IPS DF 19.7 (cell line): ENCODE measurements at places on chromosomes 3 and 15.
A peak's percentile ranks its signal among the peaks of the same experiment; 100 is the strongest.

DNA sequence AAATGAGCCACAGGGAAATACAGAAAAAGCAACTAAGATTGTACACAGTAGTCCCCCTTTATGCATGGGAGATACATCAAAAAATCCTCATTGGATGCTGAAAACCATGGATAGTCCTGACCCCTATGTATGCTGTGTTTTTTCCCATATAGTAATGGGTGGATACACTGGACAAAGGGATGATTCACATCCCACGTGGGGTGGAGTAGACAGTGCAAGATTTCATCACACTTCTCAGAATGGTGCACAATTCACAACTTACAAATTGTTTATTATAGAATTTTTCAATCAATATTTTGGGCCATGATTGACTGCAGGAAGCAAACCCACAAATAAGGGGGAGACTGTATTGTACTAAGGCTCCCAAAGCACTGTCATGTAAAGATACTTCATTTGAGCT lies 224.4 kb upstream of the STRIT1 start:
- DNase-seq = no peak

DNA sequence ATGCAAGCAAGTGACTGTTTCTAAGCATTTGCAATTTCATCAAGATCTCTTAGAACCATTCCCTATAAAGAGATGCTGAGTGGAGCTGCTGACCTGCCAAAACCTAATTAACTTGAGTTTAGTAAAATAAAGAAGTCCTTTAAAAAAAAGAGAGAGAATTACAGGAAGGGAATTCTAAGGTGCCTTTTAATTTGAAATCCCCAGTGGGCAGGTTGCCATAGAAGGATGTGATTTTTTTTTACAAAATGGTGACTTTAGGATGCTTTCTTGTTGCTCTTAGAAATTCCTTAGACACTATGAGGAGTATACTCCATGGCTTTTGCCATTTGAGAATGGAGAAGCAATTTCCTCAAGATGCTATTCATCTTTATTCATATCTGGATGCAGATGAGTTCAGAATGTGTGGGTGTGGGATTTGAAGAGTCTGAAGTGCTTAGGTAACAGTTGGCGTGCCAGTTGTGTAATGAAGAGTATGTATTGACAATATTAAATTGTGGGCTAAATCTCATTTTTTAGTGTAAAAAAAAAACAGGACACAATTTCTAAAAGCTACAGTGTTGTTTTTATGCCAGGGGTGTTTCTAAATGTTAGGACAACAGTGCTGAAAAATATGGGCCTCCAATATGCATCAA lies 13.6 kb downstream of the LRRC3B start:
- no peak for DNase-seq

DNA sequence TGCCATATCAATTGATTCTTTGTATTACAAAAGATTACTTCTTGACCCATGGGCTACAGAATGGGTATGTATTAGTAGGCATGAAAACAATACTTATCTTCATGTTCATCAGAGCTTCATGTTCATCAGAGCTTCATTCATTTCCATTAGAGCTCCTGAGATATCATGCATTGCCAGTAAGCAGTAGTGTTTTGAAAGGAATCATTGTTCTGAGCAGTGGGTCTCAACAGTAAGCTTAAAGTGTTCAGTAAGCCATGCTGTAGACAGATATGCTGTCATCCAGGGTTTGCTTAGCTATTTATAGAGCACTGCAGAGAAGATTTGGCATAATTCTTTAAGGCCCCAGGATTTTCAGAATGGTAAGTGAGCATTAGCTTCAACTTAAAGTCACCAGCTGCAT lies 596.1 kb downstream of the ZNF385D start:
- no peak for DNase-seq

GRCh38 chr3:52827441-52827840 lies 3.0 kb downstream of the ITIH4 start:
- DNase-seq = no peak

DNA sequence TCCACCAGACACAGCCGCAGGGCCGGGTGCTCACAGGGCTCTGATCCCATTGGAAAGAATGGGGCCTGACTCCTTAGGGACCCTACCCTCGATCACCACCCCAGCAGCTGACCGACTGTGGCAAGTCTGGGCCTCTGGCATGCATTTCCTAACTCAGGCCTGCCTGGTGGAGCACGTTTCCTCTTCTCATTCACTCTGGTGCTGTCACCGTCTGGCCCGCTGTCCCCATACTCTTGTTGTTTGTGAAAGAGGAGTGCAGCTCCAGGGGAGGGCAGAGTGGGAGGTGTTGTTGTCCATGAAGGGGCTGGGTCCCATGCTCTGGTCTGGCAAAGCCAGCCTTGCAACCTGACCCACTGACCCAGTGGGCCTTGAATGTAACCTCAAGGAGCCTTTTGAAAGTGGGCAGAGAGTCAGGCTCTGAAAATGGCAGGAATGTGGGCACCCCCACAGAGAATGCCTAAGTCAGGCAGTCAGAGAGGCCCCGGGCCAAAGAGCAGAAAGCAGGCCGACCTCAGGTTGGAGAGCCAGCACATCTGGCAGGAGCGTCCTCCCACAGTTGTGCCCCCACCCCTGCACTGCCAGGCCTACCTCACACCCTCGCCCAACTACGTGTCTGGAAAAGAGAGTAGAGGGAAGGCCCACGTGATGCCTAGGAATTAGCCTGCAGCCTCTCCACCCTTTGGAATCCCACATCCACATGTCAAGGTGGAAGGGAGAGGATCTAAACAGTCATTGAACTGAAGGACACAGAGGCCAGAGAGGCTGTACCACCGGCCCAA lies 10.9 kb downstream of the SEMA7A start:
- DNase-seq = peak; percentile 17

DNA sequence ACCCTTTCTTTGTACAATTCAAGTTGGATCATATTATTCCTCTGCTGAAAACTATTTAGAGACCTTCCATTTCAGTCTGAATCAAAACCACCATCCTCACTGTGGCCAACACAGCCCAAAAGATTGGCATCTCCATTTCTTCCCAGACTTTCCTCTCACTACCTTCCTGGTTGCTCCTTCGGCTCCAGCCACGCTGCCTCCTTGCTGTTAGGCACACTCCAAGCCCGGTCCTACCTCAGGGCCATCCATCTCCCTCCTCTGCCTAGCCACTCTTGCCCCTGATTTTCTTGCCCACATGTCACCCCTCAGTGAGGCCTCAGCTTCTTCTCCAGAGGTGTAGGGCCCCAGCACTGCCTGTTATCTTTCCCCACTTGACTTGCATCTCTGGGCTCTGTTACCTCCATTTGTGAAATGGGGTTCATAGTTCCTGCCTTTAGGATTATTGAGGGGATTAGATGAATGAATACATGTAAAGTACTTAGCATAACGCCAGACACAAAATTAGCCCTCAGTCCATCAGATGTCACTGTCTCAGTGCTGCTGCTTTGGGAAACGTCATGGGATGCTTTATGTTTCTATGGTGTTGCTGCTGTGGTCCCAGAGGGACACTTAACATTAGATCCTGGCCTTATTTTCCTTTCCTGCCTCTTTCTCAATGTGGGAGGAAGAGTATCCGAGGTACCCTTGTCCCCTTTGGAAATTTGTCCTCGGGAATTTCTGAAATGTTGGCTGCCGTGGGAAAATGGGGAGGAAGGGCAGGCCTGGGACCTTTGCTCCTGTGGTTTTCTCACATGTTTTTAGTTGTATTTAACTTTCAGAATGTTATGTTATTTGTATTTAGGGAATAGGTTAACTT lies 31.3 kb downstream of the SNRK start:
- no peak for DNase-seq

DNA sequence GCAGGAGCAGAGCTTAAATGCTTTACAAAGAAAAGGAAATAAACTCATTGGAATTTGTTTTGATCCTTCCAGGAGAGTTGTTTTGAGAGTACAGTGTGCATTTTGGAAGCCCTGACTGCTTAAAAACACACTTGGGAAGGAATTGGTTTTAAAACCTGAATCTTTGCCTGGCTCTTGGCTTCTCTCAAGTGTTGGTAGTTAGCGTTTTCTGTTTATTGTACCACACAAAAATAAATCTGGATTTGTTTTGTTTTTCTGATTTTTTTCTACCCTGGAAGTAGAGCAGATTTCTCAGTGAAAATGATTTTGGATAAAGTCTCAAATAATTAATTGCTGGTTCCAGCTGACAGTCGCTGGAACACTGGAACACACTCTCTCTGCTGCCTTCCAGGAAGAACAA lies 90.6 kb downstream of the CHST2 start:
- DNase-seq = no peak

DNA sequence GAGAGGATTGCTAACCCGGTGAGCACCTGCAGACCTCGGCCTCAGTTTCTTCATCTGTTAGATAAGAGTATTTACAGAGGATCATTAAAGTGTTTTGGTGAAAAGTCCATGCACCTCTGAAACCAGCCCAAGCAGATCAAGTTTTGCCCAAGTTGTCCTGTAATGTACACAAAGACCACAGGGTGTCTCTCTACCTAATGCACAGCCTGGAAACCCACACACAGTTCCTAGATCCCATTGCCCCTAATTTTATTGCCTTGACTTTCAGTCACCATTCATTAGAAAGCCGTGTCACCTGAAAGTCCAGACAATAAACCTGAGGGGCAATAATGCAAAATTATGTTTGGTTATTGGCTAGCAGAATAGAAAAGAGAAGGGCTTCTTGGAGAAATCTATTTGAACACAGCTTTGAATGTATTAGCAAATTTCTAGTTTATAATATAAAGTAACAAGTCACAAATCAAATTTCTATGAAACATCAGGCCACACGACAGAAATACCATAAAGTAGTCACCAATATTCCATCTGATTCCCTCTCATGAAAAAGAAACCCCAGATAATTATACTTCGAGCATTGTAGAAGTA lies 161.3 kb upstream of the SLC2A2 start:
- DNase-seq = no peak

GRCh38 chr3:195774917-195775316 lies 36.8 kb downstream of the MUC4 start:
- peak; percentile 12 for DNase-seq

GRCh38 chr3:114887806-114888205 lies 259.3 kb downstream of the ZBTB20 start:
- DNase-seq = no peak

- no peak for DNase-seq
Observed at GRCh38 chr3:67044295-67044694, 46.2 kb downstream of the KBTBD8 start.

DNA sequence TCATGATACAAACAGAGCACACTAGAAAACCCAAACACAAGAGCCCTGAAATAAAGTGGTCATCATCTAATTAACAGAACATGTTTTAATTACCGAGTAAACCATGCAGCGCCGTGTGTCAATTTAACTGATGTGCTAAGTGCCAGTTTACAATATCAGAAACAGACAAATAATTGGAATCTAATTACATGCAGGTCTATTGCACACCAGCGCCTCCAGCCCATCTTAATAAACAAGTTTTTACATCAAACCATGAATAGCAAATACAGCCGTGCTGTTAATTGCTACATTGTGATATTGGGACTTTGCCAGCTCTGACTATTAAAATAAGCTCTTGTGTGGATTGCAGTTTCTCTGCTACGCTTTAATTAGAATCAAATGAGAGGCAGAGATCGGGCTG lies 510.2 kb upstream of the MDFIC2 start:
- no peak for DNase-seq

DNA sequence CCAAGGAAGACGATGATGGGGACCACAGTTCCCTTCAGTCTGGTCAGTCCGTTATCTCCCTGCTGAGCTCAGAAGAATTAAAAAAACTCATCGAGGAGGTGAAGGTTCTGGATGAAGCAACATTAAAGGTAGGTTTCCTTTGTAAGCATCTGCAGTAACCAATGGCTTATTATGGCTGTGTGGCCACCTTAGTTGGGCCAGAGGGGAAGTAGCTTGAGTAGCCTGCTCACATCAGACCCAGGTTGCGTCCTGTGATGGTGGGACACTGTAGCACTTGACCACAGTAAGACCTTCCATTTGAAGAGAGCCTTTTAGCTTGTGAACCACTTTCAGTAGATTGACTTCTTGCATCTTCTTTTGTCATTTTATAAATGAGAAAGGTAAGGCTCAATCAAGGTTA lies 22.6 kb downstream of the STARD5 start:
- no peak for DNase-seq

DNA sequence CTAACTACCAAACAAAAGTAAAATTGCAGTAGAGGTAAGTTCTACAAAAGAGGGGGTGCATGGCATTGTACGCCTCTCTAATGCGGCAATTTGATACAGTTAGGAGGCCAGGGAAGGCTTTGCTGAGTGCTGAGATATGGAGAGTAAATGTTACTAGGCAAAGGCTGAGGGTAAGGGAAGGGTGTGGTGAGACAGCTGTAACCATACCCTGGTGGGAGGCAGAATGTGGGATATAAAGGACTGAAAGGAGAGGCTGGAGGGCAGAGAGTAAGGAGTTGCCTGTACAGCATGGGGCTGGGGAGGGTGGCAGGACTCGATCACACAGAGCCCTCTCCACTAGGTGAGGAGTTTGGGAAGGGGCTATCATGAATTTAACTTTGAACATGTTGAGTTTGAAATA lies 106.3 kb downstream of the PDCD6IP start:
- no peak for DNase-seq

GRCh38 chr3:183478501-183478900 lies 50.1 kb upstream of the MCF2L2 start:
- no peak for DNase-seq

DNA sequence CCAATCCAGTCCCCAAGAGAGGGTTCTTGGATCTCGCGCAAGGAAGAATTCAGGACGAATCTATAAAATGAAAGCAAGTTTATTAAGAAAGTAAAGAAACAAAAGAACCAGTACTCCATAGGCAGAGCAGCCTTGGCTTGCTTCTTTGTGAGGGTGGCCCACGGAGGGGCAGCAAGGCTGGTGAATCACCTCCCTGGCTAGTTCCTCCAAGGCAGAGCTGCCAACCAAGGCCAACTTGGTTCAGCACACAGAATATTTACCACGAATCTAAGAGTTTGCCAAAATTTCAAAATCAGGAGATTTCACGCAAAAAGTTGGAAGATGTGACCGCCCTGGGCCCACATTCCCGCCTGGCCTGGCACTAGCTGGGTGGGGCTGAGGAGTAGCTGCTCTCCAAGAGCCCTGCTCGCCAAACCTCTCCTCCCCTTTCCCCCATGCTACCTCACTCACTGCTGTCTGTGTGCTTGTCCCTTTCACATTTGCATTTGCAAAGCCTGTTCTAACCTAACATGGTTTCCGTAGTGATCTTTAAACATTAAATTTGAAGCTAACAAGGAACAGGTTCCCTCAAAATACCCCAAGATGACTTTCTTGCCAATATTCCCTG lies 26.2 kb upstream of the DCUN1D1 start:
- peak; percentile 12 for DNase-seq

- no peak for DNase-seq
Observed at GRCh38 chr3:113573728-113574127, 41.4 kb downstream of the SIDT1 start.
